Stimulated activated CD8-positive, alpha-beta memory T cell treated with anti-CD3 and anti-CD28 coated beads, Interleukin-4, amount 100 ng/mL, for 48 hours (primary cell): ENCODE measurements at places on chromosomes 12 and 14.

DNA sequence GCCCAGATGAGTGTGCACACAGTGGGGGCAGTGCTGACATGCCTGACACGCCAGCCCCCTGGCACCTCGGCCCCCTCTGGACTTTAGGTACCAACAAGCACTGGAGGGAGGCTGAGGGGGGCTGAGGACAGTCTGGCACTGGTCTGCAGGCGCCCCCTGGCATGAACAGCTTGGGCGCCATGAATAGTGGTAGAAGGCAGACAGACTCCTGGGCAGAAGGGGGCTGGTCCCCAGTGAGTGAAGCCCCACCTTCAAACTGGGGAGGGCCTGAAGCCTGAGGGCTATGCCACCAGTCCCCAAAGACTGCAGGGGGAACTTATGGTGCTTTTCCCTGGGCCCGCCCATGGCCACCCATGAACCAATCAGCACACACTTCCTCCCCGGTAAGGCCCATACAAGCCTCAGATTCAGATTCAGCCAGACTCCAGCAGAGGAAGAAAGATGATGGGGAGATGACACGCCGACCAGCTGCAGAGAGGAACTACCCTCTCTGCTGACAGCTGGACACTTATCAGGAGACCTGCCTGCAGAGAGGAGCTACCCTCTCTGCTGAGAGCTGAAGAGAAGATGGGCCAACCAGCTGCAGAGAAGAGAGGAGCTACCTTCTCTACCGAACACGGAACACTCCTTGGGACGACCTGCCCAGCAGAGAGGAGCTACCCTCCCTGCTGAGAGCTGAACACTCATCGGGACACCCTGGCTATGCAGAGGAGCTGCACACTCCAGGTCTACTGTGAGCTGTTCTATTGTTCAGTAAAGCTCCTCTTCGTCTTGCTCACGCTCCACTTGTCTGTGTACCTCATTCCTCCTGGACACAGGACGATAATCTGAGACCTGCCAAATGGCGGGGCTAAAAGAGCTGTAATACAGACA is 324.5 kb downstream of the PCNX1 start:
- DNase-seq: no peak

GRCh38 chr12:19800884-19801283 is 361.6 kb downstream of the AEBP2 start:
- DNase-seq: no peak

- DNase-seq: no peak
Observed at GRCh38 chr14:72774894-72775620, 118.8 kb downstream of the DPF3 start.

GRCh38 chr14:68145539-68145938 is 326.0 kb downstream of the RAD51B start:
- DNase-seq: no peak

GRCh38 chr12:1305791-1306500 is 288.4 kb downstream of the FBXL14 start:
- DNase-seq: no peak
